A375 (cell line): ENCODE measurements at places on chromosomes 1 and 21. TPM values are rescaled to one million over a fixed set of nuclear protein-coding genes. Genes with fewer than 3 reads are reported as not detected.

The TNN gene
- total RNA-seq: not detected in 2 replicates

The SH3BGRL3 gene
- 113 and 170 TPM in 2 replicates for total RNA-seq

The ILDR2 gene
- total RNA-seq: 0.60 and 0.64 TPM in 2 replicates

The SLFNL1 gene
- total RNA-seq: 0.21 TPM in 1 of 2 replicates, not detected in the other

The SYCP1 gene
- not detected in 2 replicates for total RNA-seq
